ENCODE measurements at places on chromosomes 3 and 15.

DNA sequence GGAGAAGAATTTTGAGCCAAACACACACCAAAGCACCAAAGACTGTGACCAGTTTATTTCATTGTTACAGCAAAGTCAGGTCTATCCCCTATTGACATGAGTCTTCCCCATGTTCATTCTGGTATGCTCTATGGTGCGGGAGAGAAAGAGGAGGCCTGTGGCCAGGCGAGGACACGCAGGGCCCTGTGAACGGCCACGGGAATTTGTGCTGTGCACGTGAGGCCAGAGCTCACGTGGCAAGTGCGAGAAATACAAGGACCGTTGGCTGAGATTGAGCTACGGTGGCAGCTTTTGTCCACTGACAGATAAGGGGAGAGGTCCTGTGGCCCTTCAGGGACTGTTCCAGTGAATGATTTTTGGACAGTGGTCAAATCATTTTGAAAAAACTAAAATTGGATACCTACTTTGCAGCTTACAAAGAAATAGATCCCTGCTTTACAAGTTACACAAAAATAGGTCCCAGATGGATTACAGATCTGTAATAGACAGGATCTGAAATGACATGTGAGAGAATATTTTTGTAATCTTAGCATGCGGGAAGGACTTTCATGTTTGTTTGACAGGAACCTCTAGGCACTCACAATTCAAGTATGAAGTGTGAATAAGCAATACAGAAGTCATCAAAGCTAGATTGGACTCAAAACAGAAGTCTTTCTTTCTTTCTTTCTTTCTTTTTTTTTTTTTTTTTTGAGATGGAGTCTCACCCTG is 9.2 kb downstream of the ZSCAN2 start:
- no peak for DNase-seq

GRCh38 chr3:72337480-72337855 is 510.8 kb downstream of the SHQ1 start:
- no peak for DNase-seq

- no peak for DNase-seq
Measured at GRCh38 chr15:69599271-69599670, 146.7 kb downstream of the RPLP1 start.

- no peak for DNase-seq
Measured at GRCh38 chr3:65473736-65474135, 565.0 kb downstream of the MAGI1 start.

DNA sequence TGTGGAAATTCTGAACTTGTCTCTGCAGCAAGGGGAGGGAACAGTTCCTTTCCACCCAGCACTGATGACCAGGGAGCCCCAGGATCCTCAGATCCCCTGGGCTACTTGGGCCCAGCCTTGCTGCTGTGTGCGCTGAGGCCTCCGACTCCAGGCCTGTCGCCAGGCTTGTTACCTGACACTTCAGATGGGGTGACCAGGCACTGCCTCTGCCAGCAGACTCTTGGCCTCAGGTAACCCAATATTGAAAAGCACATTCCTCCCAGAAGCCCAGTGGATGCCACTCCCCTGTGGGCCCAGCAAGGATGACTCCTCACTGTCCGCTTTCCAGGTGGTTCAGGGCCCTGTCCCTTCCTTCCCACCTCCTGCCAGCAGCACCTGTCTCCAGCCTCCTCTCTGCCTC is 3.5 kb upstream of the PLA2G4E start:
- no peak for DNase-seq

GRCh38 chr3:107242579-107242978 is 134.7 kb upstream of the CCDC54 start:
- no peak for DNase-seq
